ENCODE measurements at places on chromosomes 2 and 18. TPM values are rescaled to one million over a fixed set of nuclear protein-coding genes. Genes with fewer than 3 reads are reported as not detected.
A peak's percentile ranks its signal among the peaks of the same experiment; 100 is the strongest.

DNA sequence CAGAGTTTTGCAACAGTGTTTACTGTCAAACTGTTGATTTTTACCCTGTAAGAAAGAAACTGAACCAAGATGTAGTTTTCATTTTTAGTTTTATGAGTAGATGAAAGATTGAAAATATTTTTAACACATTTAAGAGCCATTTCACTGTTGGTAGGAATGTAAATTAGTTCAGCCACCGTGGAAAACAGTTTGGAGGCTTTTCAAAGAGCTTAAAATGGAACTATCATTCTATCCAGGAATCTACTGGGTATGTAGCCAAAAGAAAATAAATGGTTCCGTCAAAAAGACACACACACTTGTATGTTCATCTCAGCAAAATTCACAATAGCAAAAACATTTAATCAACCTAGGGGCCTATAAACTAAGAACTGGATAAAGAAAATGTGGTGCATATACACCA is 729.8 kb upstream of the CDH7 start:
- no peaks in the 10 kb centered on the region for H3K4me1 ChIP-seq
- no peak for DNase-seq
- no peak overlapping the region for H3K4me3 ChIP-seq
- H3K27ac ChIP-seq: no peak overlapping the region
- H3K27me3 ChIP-seq: no peaks in the 10 kb centered on the region
- no peaks in the 10 kb centered on the region for H3K36me3 ChIP-seq

DNA sequence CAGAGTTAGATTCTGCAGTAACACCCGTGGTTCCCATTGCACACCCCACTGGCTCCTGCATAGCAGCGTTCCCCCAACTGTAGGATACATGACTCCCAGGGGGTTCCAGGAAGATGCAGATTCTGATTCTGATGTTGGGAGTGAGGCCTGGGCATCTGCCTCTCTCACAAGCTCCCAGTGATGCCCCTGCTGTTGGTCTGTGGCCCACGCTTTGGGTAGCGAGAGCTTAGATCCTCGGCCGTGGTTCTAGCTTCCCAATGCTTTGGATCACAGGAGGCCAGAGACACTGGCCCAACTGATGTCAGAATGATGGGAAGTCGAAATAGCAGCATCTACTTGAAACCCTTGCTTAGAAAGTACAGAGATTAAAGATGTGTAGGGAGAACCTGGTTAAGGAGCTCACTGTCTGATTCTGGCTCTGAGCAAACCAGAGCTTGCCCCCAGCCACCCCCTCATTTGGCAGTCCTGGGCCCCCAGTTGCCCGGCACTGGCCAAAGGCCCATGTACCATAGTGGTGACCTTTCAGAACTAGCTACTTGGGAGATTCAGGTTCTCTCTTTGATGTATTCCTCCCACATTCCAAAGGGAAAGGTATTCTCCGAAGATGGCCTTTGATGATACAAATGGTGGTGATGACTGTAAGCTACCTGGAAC is 197.5 kb downstream of the FAM210A start:
- peaks cover 2% of the 10 kb centered on the region for H3K36me3 ChIP-seq
- no peaks in the 10 kb centered on the region for H3K27me3 ChIP-seq
- peaks cover 7% of the 10 kb centered on the region for H3K4me1 ChIP-seq
- H3K4me3 ChIP-seq: no peak overlapping the region

- no peak for DNase-seq
- H3K27me3 ChIP-seq: no peaks in the 10 kb centered on the region
- no peak overlapping the region for H3K4me3 ChIP-seq
- H3K27ac ChIP-seq: no peak overlapping the region
- H3K4me1 ChIP-seq: no peaks in the 10 kb centered on the region
Observed at GRCh38 chr18:12744103-12744502, 41.3 kb downstream of the PSMG2 start.

GRCh38 chr2:176746411-176746810 is 466.2 kb upstream of the HNRNPA3 start:
- no peaks in the 10 kb centered on the region for H3K4me1 ChIP-seq
- no peak overlapping the region for H3K4me3 ChIP-seq
- DNase-seq: no peak
- H3K27ac ChIP-seq: no peak overlapping the region
- H3K27me3 ChIP-seq: no peaks in the 10 kb centered on the region

DNA sequence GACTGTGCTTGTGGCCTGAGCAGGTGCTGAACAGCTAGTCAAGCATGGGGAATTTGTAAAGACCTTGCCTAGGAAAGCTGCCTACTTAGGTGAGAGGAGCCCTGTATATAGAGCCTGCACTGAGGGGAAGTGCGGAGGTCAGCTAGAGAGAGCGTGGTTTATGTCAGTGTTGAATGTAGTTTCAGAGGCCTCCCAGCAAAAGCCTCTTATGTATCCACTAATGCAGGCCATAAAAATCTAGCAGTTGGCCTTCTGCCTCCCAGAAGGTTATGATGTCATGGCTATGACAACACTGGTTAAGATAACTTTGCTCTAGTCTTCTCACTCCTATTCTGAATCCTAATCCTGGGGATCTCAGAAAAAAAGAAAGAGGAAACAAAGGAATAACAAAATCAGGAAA is 88.9 kb downstream of the ASXL3 start:
- H3K27ac ChIP-seq: no peak overlapping the region
- DNase-seq: no peak
- no peak overlapping the region for H3K4me3 ChIP-seq
- no peaks in the 10 kb centered on the region for H3K4me1 ChIP-seq
- no peaks in the 10 kb centered on the region for H3K27me3 ChIP-seq

DNA sequence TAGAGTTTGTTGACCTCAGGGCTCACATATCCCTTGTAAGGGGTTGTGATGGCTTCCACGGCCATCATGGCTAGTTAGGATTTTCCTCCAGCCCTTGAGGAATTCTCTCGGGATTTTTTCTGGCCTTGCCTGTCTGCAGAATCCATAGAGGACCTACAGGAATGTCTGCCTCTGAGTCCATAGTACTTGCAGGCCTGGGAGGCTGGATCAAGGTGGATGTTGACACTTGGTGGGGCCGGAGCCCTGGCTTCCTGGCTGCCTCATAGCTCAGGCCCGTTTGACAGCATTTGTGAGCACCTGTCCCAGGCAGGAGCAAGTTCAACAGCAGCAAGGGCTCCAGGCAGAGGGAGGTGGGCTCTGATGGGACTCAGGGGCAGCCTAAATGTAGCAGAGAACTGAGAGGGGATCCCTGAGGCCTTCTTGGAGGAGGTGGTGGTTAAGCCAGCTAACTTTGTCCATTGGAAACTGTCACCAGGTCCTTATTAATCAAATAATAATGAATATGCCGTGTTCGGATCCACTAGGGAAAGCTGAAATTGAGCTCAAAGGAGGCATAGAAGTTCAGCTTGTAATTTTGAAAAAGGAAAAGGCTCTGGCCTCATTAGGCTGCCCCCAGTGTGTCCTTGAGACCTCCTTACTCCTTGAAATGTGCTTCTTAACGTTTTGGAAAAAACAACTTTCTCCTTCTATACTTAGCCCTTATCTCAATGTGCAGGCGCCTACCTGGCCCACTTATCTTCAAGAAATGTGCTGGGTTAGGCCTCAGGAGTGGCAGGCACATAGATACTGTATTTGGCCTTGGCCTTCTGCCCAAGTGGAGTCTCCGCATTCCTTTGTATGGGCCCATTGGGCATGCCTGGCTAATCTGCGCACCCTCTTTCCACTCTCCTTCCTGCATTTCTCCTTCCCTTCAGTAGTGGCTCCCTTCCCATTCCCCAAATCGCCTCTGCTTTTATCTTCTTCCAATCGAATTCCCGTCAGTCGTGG is 66.9 kb downstream of the HPCAL1 start:
- peak overlapping the region; percentile 76 for H3K27ac ChIP-seq
- H3K4me1 ChIP-seq: peaks cover 52% of the 10 kb centered on the region
- no peaks in the 10 kb centered on the region for H3K27me3 ChIP-seq
- no peak overlapping the region for H3K4me3 ChIP-seq

DNA sequence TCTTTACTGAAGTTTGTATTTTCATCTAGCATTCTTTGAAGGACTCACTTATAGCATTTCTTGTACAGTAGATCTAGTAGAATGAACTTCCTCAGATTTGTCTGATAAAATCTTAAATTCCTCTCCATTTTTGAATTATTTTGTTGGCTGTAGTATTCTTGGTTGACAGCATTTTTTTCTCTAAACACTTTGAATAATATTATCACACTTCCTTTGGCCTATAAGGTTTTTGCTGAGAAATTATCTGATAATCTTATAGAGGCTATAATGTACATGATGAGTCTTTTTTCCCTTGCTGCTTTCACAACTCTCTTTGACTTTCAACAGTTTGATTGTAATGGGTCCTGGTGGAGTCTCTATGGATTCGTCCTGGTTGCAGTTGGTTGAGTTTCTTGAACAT is 169.5 kb downstream of the NOL4 start:
- no peak overlapping the region for H3K27ac ChIP-seq
- H3K4me1 ChIP-seq: no peaks in the 10 kb centered on the region
- H3K4me3 ChIP-seq: no peak overlapping the region

- H3K27ac ChIP-seq: no peak overlapping the region
- H3K27me3 ChIP-seq: no peaks in the 10 kb centered on the region
- no peak overlapping the region for H3K4me3 ChIP-seq
- DNase-seq: no peak
- peaks cover 24% of the 10 kb centered on the region for H3K4me1 ChIP-seq
Observed at GRCh38 chr2:43452318-43452731, 143.5 kb downstream of the THADA start.

- no peak for DNase-seq
- no peak overlapping the region for H3K27ac ChIP-seq
- H3K4me3 ChIP-seq: no peak overlapping the region
Observed at GRCh38 chr2:96903318-96903717, 33.4 kb upstream of the SEMA4C start.

GRCh38 chr2:237045449-237045848 is 40.2 kb upstream of the COPS8 start:
- H3K36me3 ChIP-seq: no peaks in the 10 kb centered on the region
- H3K27me3 ChIP-seq: no peaks in the 10 kb centered on the region
- no peak for DNase-seq
- H3K27ac ChIP-seq: no peak overlapping the region
- H3K4me3 ChIP-seq: no peak overlapping the region
- H3K4me1 ChIP-seq: peaks cover 6% of the 10 kb centered on the region

DNA sequence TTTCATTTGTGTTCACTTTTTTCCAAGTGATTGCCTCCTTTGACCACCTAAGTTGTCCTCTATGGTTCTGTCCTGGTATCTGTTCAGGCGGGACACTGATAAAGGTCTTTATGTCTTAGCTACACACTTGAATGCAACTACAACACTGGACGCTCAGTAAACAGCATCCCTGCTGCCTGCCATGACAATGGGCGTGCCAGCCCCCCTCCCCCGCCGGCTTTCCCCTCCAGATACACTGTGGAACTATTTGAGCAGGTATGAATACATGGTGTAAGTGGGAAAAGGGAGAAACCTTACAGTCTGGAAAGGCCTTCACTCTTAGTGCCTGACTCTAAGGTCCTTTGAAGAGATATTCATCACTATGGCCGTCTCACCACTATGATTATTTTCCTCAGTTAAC is 5.7 kb downstream of the AGBL5 start:
- DNase-seq: no peak
- no peaks in the 10 kb centered on the region for H3K27me3 ChIP-seq
- H3K27ac ChIP-seq: no peak overlapping the region
- no peak overlapping the region for H3K4me3 ChIP-seq

LYPD6B gene
- total RNA-seq: 2.0 TPM

PRKAG3 gene
- not detected for total RNA-seq

MC5R gene
- not detected for total RNA-seq

AKAIN1 gene
- not detected for total RNA-seq

AQP12A gene
- total RNA-seq: not detected
